Effector CD4-positive, alpha-beta T cell (primary cell): ENCODE measurements at places on chromosomes 3 and 15.

- no peak for DNase-seq
These were observed 8.9 kb downstream of the ST3GAL6 start for GRCh38 chr3:98772022-98772421.

DNA sequence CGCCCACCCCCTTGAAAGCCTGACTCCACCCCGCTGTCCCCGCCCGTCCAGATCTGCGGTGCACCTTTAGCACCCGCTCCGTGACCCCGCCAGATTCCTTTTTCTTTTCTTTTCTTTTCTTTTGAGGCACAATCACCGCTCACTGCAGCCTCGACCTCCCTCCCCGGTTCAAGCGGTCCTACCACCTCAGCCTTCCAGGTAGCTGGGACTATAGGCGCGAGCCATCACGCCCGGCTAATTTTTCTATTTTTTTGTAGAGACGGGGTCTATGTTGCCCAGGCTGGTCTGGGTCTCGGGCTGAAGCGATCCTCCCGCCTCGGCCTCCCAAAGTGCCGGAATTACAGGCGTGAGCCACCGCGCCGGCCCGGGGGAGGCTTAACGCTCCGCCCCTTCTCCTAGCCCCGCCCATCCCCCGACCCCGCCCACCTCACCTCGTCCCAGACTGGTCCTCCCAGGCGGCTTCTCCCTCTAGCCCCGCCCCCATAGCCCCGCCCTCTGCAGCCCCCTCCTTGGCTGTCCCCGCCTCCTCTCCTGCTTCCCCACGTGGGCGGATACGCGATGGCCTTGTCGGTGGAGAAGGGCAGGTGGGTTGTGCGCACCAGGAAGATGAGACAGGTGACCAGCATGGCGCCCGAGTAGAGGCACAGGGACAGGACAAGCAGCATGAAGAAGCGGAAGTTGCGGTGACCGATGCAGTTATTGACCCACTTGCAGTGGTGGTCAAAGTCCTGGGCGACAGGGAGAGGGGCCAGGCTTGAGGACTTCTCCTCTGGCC is 3.2 kb downstream of the ZDHHC19 start:
- peak; percentile 51 for DNase-seq

GRCh38 chr3:64276131-64276530 is 50.9 kb upstream of the PRICKLE2 start:
- DNase-seq, result no peak

DNA sequence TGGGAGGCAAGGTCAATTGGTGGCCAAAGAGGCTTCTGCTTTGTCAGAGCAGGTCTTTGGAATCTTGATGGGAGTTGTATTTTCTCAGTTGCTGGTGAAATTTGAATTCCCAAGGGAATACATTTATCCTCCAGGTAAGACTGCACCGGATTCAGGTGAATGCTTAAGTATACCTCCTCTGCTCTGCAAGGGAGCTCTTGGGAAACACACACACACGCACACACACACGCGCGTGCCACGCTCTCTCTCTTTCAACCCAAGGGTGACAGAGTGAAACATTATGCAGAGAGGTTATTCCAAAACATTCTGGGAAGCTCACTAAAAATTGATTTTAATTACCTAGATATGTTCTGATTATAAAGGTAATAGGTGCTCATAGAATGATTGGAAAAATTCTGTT is 33.7 kb downstream of the ST6GAL1 start:
- DNase-seq, result no peak

GRCh38 chr3:103083848-103084631 is 649.2 kb downstream of the ZPLD1 start:
- no peak for DNase-seq

DNA sequence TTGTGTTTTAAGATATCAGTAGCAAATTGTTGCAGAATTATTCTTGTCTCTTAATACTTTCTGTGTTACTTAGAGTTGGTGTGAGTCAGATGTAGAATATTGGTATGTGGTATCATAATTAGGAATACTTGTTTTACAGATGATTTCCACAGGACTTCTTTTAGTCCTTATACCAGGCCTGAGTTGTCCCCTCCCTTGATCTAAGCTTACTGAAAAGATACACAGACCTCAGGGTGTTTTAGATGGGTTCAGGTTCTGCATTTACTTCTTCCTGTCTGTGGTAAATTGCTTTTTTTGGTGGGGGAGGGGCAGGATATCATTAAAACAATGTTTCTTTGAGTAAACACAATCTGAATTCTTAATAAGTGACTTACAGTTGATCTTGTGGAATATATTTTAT is 14.2 kb downstream of the DZIP3 start:
- peak; percentile 7 for DNase-seq

DNA sequence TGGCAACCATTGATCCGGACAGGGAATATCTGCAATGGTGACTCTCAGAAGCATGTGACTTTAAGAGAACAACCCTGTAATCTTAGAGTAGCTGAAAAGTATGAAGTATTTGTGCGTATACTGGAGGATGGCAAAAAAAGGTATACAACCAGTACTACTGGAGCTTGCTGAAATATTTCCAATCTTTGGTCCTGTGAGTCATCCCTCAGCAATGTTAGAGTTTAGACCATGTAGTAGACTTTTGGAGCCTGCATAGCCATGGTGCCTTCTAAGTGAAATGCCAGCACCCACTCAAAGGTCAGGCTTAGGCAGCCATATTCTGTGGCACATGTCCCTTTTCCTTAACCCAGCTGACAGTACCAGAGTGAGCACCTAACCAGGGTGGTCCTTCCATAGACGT is 429.4 kb downstream of the NTRK3 start:
- DNase-seq, result no peak

DNA sequence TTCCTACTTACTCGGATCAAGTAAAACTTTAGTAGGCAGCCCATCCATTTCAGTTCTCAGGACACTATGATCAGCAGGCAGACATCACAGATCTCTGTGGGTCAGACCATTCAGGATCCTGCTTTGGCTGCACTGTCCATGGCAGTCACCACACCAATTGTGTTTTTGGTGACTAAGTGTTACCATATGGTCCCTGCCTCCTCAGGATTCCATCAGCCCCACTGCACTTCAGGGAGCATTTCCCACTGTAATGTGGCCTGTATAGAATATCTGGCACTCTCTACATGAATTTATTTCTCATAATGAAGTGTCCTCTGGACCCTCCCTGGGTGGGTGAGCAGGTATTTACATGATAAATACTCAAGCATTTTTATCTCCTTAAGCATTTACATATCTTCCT is 41.3 kb downstream of the ZNF445 start:
- no peak for DNase-seq

- DNase-seq, result no peak
These were observed 48.7 kb upstream of the SECISBP2L start for GRCh38 chr15:49094923-49095322.

GRCh38 chr3:57956119-57956832 is 51.9 kb upstream of the FLNB start:
- no peak for DNase-seq

GRCh38 chr3:43171748-43172147 is 65.9 kb upstream of the POMGNT2 start:
- no peak for DNase-seq

DNA sequence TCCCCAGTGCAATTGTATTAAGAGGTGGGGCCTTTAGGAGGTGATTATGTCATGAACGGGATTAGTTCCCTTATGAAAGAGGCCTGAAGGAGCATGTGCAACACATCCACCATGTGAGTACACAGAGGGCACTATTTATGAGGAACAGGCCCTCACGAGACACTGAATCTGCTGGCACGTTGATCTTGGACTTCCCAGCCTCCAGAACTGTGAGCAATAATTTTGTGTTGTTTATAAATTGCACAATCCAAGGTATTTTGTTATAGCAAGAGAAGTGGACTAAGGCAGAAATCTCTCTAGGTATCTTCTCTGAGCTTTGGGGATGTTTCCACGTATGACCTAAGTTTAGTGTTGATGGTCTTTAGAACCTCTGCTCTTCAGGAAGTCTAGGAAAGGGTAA is 149.3 kb upstream of the CBLB start:
- DNase-seq, result no peak

DNA sequence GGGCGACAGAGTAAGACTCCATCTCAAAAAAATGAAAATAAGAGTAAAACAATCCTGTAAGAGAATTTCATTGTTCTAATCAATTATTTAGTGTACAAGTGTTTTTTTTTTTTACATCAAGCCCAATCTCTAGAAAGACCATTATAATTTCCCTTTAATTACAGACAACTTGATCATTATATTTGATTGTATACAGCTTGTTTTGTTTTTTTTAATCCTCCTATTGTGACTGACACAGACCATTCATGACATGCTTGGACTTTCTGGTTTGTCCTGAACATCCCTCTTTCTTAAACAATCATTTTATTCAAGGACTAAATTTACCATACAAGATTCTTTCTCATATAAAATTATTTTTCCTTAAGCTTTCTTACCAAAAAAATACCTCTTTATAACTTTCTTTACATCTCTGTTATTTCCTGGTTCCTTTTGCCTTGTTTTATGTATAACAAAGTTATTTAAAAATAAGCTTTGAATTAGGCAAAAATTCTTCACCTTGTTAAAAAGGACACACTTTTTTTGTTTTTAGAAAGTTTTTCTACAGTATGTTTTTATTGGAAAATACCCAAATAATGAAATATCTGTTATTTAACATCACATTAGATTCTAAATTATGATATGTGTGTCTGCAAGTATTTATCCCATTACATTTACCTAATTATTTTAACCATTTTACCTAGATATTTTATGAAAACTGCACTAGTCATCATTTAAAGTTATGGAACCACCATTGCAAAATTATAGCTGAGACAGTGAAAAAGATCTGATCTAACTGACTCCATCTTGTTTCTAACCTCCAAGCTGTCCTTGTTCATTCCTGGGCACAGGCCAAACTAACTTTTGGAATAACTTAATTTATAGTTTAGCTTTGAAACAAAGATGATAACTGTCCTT is 26.1 kb upstream of the GFM1 start:
- no peak for DNase-seq
